OCI-M1 (cell line): ENCODE measurements at places on chromosomes 7 and 10.
A peak's percentile ranks its signal among the peaks of the same experiment; 100 is the strongest.

DNA sequence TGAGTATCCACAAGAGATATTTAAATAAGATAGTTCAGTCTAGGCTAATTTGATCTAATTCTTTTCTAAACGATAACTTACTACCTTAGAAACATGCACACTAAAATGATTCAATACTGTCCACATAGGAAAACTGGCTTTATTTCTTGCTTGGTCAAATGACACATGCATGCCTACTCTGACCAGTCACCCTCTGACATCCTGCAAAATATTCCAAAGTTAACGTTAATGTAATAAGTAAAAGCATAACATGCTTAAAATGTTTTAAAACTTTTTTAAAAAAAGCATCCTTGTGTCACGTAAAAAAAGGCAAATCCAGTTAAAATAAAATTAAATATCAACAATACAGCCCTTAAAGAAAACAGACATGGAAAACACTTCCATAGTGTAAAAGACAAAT, 70.2 kb downstream of the UBE2H start:
- DNase-seq, result no peak

- DNase-seq, result no peak
Observed at GRCh38 chr10:101572126-101572525, 15.9 kb downstream of the POLL start.

DNA sequence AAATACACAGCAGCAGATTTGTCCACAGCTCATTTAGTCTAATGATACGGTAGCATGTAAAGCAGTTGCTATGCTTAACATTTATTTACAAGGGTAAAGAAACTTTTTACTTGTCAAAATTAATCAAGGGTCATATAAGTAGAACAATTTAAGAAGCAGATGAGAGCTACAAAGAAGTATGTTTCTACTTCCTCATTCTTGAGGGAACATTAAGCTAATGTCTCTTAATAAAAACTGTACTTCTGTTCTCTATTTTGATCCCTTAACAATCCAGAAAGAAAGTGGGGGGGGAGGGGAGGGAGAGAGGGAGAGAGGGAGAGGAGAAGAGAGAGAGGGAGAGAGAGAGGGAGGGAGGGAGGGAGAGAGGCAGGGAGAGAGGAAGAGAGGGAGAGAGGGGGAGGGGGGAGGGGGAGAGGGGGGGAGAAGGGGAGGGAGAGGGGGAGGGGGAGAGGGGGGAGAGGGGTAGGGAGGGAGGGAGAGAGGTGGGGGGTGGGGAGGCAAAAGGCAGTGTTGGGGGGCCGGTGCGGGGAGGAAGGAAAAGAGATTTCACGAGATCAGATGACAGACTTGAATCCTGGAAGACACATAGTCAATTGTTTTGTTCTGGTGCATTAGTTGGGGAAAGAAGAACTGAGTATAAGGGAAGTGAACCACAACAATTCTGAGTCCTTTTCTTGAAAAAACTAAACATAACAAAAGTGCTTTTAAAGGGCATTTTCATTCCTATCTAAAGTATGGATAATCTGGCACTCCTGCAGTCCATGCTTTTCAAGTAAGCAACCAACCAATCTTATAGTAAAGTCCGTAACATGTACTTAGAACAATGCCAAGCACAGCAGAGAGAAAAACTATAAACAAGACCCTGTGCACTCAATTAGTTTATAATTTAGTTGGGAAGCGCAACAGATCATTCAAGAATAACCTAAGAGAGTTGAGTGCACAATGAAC, 128.0 kb downstream of the USP6NL start:
- peak; percentile 56 for DNase-seq

- DNase-seq, result peak; percentile 96
Observed at GRCh38 chr10:3095373-3096139, 28.2 kb downstream of the PFKP start.

GRCh38 chr10:75294518-75294865, 58.7 kb upstream of the COMTD1 start:
- no peak for DNase-seq

GRCh38 chr10:35004651-35005050, 85.5 kb downstream of the CUL2 start:
- no peak for DNase-seq

DNA sequence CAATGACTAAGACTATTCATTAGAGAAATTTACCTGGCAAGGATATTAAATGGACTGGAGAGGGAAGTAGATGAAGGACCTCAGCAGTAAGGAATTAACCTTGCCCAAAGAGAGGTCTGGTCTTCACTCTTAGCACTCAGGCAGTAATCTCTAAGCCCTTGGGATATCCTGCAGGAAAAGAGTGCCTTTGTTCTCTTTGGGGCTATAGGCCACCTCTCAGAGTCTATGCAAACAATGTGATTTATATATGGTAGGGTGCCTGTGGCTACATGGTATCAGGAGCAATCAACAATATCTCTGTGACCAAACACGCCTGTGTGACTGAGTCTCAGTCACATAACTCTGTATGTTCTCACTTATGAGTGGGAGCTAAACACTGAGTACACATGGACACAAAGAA, 154.7 kb upstream of the CDK1 start:
- DNase-seq, result no peak

DNA sequence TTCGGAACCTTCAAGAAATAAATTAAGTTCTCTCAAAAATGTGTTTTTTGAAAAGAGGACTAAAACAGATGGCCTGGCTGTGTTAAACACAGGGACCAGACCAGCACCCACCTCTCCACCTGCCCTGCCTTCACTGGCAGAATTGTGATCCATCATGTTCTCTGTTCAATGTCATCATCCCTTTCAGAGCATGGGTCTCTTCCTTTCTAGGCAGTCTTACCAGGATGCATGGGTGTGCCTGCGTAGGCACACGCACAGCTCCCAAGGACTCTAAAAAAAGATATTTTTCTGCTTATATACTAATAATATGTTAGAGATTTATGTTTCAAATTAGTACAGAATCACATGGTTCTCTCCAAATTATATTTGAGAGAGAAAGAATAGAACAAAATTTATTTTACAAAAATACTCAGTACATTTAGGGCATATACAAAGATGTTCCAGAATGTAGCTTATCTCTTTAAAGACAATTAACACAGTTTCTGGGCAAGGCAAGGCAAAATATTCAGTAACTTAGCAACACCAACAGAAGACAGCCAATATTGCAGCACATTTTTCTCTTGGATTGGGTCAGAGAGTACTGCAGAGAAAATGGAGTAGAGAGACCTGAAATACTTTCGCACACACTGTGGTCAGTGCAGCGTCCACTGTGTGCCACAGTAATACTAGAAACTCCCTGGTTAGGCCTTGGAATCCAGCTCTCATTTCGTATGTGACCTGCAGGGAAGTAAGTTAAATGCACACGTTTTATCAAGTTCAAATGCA, 52.8 kb downstream of the EGFR start:
- DNase-seq, result no peak

DNA sequence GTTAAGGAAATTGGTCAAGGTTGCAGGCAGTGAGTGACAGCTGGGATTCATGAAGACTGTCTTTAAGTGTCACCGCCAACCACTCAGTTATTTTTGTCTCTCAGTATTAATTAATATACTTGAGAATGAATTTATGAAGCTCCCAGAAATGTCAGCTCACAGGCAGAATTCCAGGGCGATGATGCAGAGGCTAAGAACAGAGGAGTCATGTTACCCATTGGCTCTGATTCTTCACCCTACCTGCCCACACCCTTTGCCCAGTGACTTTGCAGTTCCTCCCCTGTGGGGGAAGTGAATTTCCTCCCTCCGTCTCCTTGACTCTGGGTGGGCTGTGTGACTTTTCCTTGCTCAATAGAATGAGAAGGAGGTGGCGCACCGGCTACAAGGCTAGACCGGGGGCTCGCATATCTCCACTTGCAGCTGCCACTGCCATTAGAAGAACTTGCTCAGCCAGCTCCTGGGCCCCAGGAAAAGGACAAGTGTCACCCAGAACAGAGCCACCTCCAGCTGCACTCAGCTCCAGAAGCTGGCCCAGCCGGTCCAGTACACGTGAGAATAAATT, 157.1 kb upstream of the PRKCQ start:
- DNase-seq, result no peak

GRCh38 chr7:22657479-22657878, 69.5 kb upstream of the IL6 start:
- DNase-seq, result peak; percentile 18

GRCh38 chr10:10552948-10553347, 464.7 kb upstream of the CELF2 start:
- DNase-seq, result no peak

DNA sequence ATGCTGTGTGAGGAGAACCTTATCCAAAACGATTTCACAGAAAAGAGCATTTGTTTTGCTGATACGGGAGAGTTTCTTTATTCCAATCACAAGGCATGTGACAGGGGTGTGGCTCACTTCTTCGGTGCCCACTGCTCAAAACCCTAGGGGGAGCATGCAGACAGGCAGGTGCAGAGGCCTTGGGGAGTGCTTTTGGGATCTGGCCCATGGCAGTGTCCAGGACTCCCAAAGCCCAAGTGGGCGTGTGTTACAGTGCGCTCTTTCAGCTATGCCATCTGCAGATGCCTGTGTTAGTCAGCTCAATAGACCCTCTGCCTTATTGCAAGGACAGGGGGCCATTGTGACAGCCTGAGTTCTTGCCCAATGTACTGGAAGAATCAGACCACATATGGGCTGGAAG, 94.8 kb downstream of the CSTF2T start:
- DNase-seq, result no peak

DNA sequence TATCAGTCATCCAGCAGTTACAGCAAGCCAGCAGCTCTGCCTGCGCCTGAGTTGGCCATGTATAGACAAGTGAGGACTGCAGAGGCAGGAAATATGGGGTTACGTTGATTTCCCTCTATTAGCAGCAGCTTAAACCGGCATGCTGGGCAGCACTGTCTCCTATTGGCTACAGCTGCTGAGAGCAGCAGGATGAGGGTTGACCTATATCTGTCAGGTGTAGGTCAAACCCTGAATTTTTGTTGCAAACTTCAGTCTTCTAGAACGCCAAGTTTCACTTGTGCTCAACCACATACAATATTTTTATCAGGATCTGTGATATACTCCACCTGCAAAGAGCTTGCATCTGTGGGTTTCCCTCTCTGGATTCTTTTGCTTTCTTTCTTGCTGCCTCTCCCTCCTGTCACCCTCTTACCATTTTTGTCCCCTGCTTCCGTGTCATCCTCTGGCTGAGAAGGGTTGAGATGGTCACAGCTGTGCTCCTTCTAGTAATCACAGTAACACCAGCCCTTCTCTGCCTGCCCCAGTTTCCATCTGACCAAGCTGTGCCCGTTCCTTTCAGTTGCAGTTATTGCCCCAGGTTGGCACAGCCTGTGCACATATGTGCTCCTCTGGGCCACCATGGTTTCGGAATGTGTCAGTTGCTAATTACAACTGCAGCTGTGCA, 23.8 kb upstream of the GLCCI1 start:
- no peak for DNase-seq

GRCh38 chr10:18196806-18197550, 56.8 kb downstream of the CACNB2 start:
- no peak for DNase-seq

GRCh38 chr10:68727146-68727545, 6.1 kb downstream of the CCAR1 start:
- no peak for DNase-seq

DNA sequence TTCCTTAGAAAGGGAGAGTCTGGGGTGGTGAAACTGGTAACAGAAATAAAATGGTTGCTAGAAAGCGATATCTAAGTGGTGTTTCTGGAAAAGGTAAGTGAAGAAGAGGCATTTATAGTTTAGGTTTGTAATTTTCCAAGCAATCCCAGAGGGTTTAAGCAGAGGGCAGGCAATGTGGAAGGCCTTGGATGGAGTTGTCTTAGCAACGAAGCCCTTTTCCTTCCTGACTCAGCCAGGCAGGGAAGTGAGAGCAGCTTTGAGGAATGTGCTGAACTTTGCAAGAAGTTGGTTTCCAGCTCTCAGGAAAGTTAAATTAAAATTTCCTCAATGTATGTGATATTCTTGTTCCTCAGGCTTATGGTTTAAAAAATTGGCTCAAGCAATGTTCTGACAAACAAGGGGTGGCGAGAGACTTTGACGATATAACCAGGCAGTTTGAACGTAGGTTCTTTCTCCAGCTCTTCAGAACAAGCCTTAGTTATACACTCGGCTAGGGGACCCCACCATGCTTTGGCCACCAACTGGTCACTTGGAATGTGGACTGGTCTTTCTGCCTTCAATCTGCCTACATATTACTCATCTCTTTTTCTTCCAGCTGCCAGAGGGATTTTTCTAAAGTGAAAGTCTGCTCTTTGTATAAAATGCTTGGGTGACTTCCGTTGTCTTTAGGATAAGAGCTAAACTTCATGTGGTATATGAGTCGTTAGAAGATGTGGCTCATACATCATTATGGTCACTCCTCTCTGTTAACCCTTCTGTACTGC, 66.9 kb upstream of the SLC25A13 start:
- DNase-seq, result no peak

GRCh38 chr7:17031906-17032551, 150.2 kb upstream of the AGR3 start:
- DNase-seq, result no peak

DNA sequence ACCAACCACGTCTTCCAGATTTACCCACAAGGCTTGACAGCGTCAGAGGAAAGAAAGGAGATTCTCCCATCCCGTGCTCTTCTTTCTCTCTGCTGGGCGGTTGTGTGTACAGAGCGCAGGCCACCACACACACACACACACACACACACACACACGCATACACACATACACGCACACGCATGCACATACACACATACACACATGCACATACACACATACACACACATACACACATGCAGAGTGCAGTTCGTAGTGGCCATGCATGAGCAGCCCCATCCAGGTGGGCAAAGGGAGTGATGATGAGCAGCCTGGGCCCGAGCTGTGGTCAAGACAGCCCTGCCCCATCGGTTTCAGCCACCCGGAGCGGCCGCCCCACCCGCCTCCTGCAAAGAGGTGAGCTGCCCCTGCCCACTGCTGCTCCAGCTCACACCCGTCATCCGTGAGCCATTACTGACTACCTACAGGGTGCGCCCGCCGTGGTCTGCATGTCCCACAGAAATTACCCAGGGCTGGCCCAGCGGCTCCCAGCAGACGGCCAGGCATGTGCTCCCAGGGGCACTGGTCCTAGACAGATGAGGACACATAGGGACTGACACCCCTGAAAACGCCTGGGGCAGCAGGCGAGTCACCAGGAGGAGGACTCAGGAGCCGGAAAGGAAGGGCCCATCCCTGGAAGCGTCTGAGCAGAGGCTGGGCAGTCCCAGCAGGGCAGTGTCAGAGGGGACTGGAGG, 69.6 kb downstream of the ASB13 start:
- no peak for DNase-seq

DNA sequence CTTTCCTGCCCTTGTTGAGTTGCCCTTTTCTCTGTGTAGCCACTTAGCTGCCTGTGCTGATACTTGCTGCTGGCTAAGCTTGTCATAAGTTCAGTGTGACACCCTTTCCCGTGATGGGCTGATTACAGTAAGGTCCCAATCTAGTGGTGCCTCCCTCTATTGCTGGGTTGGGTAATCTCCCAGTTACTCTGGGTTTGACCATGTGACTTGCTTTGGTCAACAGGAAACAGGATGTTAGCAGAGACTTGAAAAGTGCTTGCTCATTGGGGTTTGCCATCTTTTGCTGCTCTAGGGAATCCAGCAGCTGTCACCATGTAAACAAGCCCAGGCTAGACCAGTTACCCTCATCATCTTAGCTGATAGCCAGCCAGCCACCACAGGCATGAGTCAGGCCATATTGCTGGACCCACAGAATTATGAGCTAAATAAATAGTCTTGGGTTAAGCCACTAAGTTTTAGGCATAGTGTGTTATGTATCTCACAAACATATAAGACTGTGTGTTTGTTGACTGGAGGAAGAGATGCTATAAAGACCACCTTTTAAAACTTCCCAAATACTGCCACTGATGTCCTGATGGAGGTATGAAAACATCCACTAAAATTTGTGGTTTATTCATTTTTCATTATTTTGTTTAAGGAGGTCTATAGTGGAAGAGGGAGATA, 4.0 kb upstream of the LEP start:
- peak; percentile 94 for DNase-seq
